ENCODE measurements at places on chromosomes 2 and 18.

DNA sequence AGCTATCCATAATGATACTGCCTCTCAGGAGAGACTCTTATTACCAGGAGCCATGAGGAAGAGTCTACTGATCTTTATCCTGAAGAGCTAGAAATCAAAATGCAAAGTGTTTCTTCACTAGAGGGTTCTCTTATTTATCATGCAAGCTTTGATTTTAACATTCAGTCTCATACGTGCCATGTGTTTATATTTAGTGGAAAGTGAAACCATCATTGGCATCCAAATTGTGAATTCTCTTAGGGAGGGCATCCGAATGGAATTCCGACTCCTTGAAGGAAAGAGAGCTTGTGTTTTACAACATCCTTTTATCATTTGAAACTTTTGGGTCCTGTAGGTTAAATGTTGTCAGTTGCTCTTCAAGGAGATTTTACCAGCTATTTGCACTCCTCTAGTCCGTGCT lies 170.4 kb upstream of the SESTD1 start:
- DNase-seq, result no peak

GRCh38 chr18:63082366-63083019 lies 237.1 kb downstream of the BCL2 start:
- no peak for DNase-seq

DNA sequence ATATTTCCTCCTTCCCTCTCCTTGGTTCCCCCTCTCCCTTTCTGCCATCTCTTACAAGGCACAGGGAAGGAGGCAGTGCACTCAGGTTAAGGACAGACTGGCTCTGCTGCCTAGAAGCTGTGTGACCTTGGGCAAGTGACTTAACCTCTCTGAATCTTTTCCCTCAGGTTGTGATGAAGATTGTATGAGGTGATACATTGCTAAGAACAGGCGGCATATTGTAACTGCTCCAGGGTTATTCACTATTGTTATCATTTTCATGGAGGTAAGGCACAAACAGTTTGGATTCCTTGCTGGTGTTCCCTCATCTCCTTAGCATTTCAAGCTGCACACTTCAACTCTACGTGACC lies 126.6 kb upstream of the CXCR4 start:
- no peak for DNase-seq

- DNase-seq, result no peak
Observed at GRCh38 chr2:157173740-157174184, 83.7 kb upstream of the GALNT5 start.

- DNase-seq, result no peak
Observed at GRCh38 chr2:214730248-214730647, 79.2 kb downstream of the BARD1 start.

GRCh38 chr2:69615078-69615625 lies 28.4 kb downstream of the AAK1 start:
- DNase-seq, result no peak

GRCh38 chr2:121387591-121388325 lies 102.8 kb upstream of the TFCP2L1 start:
- DNase-seq, result no peak

DNA sequence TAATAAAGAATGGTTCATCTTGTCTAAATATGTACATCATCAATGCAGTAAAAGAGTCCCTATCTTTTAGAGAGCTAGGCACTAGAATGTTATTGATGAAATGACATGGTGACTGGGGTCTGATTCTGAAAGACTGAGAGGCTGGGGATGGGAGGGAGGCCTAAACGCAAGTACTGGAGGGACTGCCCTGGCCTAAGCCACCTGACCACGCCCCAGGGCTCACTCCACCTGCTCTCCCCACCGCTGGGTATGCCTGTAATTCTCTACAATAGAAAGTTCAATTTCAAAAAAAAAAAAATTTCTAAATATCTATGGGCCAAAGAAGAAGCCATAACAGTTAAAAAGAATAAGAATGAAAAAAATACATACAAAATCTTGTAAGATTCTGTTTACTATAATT lies 194.0 kb downstream of the HDAC4 start:
- DNase-seq, result no peak

DNA sequence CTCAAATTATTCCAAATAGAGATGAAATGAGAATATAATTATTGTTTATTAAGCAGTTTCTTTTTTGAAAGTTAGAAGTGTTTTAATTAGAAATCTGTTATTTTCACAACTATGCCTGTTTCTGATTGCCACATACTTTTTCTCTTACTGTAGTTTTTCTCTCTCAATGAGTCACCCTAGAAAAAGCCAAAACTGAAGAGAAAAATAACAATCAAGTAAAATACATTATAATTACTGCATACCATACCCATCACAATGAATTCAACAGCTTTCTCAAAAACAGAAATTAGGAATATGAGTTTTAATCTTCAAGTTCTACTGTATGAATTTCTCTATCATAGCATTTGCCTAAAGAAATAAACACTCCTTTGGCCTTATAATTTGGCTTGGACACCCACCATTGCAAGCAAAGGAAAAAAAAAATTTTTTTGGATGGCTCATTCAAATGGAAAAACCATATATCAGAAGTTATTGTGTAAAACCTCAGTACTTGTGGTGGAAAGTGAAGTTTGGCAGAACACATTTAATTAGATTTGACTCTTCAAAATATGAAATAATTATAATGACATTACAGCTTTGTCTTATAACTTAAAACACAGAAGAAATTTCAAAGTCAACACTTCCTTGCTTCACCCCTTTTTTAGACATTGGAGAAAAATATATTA lies 138.5 kb downstream of the DYM start:
- no peak for DNase-seq

GRCh38 chr2:134079373-134079772 lies 174.5 kb upstream of the MGAT5 start:
- no peak for DNase-seq

DNA sequence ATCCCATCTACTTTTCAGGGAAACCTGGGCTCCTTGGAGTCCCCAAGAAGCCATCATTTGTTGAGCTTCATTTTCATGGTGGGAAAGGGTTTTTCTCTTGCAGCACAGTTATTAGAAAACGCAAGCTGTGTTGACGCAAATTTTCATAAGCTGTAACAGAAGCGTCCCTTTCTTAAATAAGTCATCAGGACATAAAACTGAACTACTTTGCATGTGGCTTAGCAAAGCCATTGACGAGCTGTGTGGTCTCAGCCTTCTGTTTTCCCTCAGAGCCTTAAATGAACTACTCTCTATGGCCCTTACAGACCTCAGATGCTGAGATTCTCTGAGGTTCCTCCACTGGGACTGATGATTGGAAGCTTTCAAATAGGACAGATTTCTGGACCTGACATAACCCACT lies 85.1 kb downstream of the ARL4C start:
- no peak for DNase-seq

DNA sequence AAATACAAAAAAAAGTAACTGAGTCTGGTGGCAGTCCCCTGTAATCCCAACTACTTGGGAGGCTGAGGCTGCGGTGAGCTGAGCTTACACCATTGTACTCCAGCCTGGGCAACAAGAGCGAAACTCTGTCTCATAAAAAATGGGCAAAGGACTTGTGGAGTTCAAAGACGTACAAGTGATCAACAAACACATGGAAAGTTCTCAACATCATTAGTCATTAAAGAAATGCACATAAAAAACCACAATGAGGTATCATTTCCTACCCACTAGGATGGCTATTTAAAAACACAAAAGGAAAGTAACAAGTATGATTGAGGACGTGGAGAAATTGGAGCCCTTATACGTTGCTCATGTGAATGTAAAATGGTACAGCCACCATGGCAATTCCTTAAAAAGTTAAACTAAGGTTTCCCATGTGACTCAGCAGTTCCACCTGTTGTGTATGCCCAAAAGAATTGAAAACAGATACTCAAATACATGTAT lies 52.3 kb downstream of the RAB10 start:
- DNase-seq, result no peak

- DNase-seq, result no peak
Observed at GRCh38 chr2:216039918-216040317, 26.6 kb upstream of the MREG start.

DNA sequence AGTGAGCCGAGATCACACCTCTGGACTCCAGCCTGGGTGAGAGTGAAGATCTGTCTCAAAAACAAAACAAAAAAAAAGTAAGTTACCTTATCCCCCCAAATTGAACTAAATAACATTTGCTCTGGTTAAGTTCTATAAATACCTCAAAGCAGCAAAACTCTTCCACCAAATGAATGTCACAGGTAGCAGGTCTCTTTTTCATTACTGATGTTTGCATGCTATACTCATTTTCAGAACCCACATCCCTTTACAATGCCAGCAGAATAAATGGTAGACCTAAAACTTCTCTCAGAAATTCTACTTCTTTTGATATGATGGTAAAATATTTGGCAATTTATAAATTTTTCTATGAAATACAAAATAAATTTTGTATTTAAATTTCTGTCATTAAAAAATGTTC lies 22.3 kb downstream of the INO80D start:
- DNase-seq, result no peak

GRCh38 chr2:101625387-101625786 lies 72.1 kb upstream of the MAP4K4 start:
- no peak for DNase-seq

- peak; percentile 70 for DNase-seq
Observed at GRCh38 chr2:173590276-173590861, 235.7 kb downstream of the CDCA7 start.

- DNase-seq, result no peak
Observed at GRCh38 chr18:23662309-23663263, at the start of gene ANKRD29. TSS of gene ANKRD29 (minus strand) at chr18:23662911. CDS start at chr18:23662730, 181 bp downstream.

DNA sequence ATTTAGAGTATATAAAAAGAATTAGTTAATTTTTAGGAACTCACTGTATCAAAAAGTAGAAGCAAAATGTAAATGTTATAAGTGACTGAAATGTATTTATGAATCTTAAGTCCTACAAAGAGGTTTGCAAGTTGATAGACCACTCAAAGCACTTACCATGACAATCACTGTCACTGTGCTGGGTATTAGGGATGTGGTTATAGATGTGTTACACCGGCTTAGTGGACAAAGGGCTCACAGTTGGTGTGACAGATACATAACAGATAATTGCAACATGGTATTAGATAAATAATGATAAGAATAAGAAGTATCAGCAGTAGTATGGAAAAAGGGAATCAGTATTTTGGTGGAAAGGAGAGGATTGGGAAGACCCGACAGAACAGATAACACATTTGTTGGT lies 21.6 kb downstream of the AGFG1 start:
- DNase-seq, result no peak
